Liver (tissue), 10 donors: ENCODE measurements at places on chromosomes 7 and 10. TPM values are rescaled to one million over a fixed set of nuclear protein-coding genes. Genes with fewer than 3 reads are reported as not detected.

GRCh38 chr10:114402871-114403540 is 1.3 kb downstream of the AFAP1L2 start:
- H3K4me1 ChIP-seq, result peaks cover 13% of the 10 kb centered on the region
- DNase-seq, result no peak
- no peaks in the 10 kb centered on the region for H3K36me3 ChIP-seq
- H3K27ac ChIP-seq, result no peak overlapping the region

DNA sequence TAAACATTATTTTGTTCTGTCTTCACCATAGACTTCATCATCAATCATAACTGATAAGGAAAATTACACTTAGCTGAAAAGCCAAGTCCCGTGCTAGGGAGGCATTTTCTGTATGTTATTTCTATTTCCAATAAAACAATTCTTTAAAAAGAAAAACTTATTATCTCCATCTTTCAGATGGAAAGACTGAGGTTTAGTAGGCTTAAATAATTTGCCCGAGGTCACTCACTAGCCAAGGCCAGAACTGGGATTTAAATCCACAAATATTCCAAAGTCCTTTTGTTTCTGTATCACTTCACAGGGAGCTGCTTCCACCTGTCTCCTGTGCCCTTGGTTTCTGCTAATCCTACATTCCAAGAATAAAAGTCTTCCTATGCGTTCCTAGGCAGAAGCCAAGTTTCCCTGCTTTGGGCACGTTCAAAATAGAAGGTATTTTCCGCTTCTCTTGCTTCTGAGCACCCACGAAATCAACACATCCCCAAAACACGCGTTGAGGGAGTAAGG is 732 bp downstream of the CPVL start:
- H3K27ac ChIP-seq, result no peak overlapping the region
- H3K36me3 ChIP-seq, result no peaks in the 10 kb centered on the region
- H3K27me3 ChIP-seq, result no peaks in the 10 kb centered on the region
- peaks cover 6% of the 10 kb centered on the region for H3K4me1 ChIP-seq
- no peak for DNase-seq

DNA sequence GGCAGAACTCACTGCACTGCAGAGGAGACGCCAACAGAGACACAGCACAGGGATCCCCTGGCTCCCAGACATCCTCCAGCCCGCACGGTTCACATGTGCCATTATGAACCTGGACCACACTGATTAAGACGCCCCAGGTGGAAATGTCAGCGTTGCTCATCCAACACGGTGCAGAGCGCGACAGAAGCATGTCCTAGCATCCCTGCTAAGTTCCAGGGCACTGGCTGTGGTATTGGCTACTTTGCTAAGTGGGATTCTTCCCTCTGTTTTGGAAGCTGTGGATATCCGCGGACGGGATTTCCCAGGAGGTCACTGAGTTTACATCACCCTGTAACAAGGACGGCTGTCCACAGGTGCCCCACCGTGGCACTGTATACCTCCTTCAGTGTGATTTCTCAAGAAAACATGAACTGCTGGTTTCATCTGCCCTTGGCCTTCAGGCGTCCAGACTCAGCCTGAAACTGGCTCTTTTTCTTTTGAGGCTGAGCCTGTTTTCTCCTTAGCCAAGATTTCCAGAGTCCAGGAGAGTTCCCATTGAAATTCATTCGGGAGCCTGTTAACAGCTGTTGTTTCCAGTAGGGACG is 324.0 kb downstream of the WDR37 start:
- no peaks in the 10 kb centered on the region for H3K36me3 ChIP-seq
- peaks cover 5% of the 10 kb centered on the region for H3K4me1 ChIP-seq
- no peak overlapping the region for H3K4me3 ChIP-seq
- peak; percentile 20 for DNase-seq
- H3K27ac ChIP-seq, result no peak overlapping the region

DNA sequence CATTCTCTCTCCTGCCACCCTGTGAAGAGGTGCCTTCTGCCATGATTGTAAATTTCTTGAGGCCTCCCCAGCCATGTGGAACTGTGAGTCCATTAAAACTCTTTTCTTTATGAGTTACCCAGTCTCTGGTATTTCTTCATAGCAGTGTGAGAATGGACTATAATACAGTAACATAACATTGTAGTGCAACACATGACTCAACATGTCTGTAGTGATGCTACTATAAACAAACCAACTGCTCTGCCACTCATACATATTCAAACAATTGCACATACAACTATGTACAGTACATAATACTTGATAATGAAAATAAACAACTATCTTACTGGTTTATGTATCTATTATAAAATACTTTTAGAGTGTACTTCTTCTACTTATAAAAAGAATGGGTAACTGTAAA is 7.1 kb downstream of the ATOH7 start:
- H3K4me3 ChIP-seq, result no peak overlapping the region
- H3K4me1 ChIP-seq, result no peaks in the 10 kb centered on the region
- DNase-seq, result no peak

DNA sequence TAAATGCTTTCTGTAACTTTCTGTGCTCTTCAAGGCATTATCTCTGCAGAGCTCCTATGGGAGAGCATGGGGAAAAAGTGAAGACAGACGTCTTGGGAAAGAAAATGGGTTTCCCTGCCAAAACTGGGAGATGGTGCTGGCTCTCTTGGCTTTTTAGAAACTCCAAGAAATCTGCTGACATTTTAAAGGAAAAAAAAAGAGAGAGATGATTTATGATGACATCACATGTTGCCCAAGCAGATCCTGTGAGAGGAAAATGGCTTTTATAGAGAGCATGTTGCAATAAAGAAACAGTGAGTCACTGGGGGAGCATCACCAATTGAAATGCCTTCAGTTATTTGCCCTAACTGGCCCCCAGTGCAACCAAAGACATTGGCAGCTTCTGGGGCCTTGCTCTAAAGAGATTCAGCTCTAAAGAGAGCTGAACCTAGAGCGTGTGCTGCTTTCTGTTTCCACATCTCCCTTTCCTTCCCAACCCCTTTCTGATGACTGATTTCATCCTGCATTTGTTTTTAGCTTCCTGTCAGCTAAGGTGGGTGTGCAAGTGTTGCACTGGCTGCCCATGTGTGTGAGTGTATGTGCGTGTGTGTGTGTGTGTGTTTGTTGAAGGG is 37.7 kb downstream of the LRMDA start:
- no peak for DNase-seq
- no peaks in the 10 kb centered on the region for H3K4me1 ChIP-seq
- no peak overlapping the region for H3K27ac ChIP-seq
- H3K27me3 ChIP-seq, result no peaks in the 10 kb centered on the region

GRCh38 chr7:31663072-31663471 is 23.9 kb upstream of the PPP1R17 start:
- no peaks in the 10 kb centered on the region for H3K36me3 ChIP-seq
- no peaks in the 10 kb centered on the region for H3K4me1 ChIP-seq
- H3K4me3 ChIP-seq, result no peak overlapping the region
- H3K27ac ChIP-seq, result no peak overlapping the region

The ZNF789 gene
- 7.4 TPM for total RNA-seq

The HABP2 gene
- total RNA-seq, result 247 TPM

- H3K4me3 ChIP-seq, result no peak overlapping the region
- no peaks in the 10 kb centered on the region for H3K27me3 ChIP-seq
- H3K27ac ChIP-seq, result no peak overlapping the region
- no peaks in the 10 kb centered on the region for H3K36me3 ChIP-seq
- no peak for DNase-seq
Observed at GRCh38 chr10:13184730-13185514, 23.6 kb downstream of the MCM10 start.

GRCh38 chr10:14751014-14751896 is 23.4 kb downstream of the FAM107B start:
- no peak for DNase-seq
- peaks cover 16% of the 10 kb centered on the region for H3K4me1 ChIP-seq
- H3K27ac ChIP-seq, result peak overlapping the region; percentile 34
- no peaks in the 10 kb centered on the region for H3K27me3 ChIP-seq
- no peaks in the 10 kb centered on the region for H3K36me3 ChIP-seq
- H3K4me3 ChIP-seq, result no peak overlapping the region

GRCh38 chr10:14648005-14648765 is 126.5 kb downstream of the FAM107B start:
- H3K36me3 ChIP-seq, result no peaks in the 10 kb centered on the region
- no peaks in the 10 kb centered on the region for H3K27me3 ChIP-seq
- H3K27ac ChIP-seq, result peak overlapping the region; percentile 65
- H3K4me3 ChIP-seq, result no peak overlapping the region
- no peak for DNase-seq

GRCh38 chr10:69576334-69577011 is 3.3 kb upstream of the NEUROG3 start:
- H3K27ac ChIP-seq, result no peak overlapping the region
- DNase-seq, result no peak
- no peaks in the 10 kb centered on the region for H3K4me1 ChIP-seq
- H3K27me3 ChIP-seq, result no peaks in the 10 kb centered on the region
- H3K4me3 ChIP-seq, result no peak overlapping the region
- H3K36me3 ChIP-seq, result no peaks in the 10 kb centered on the region

The LRRC17 gene
- total RNA-seq, result 1.6 TPM

- H3K27ac ChIP-seq, result no peak overlapping the region
- H3K27me3 ChIP-seq, result no peaks in the 10 kb centered on the region
- H3K36me3 ChIP-seq, result no peaks in the 10 kb centered on the region
- no peak overlapping the region for H3K4me3 ChIP-seq
- H3K4me1 ChIP-seq, result no peaks in the 10 kb centered on the region
Observed at GRCh38 chr10:88119160-88119559, 255.7 kb downstream of the PTEN start.

DNA sequence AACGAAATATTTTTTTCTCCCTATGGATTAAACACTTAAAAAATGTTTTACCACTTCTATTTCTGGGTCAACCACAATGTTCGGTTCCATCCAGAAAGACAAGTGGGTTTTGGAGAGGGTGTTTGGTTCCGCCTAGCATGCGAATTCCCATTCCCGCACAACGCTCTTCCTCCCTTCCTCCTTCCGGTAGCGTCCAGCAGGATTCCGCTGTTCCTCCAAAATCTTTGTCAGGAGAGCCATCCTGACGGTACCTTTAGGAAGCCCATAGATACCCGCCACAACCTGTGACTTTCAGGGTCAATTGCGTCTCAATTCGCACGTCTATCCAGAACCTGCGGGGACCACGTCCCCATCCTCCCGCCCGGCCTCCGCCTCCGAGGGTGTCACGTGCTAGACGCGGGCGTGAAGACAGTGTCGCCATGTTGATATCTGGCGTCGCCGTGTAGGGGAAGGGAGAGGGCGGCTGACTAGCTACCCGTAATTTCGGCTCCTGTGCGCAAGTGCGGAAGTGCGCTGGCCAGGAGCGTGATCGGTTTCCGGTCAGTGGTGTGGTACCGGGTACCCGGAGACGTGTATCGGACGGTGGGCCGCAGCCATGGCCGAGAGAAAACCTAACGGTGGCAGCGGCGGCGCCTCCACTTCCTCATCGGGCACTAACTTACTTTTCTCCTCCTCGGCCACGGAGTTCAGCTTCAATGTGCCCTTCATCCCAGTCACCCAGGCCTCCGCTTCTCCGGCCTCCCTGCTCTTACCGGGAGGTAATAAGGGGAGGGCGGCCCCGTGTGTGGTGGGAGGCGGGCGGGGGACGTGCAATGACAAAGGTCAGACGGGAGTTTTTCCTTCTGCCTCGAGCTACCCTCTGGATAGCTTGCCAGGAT is at the start of gene SEC23IP:
SEC23IP (plus strand) TSS at position 543 of the 878 bp plus-strand sequence; CDS start at position 596, 53 bp downstream.
- H3K4me3 ChIP-seq, result peak within 1 kb of the TSS; percentile 88
- peak; percentile 91 for DNase-seq
- H3K27ac ChIP-seq, result peak within 1 kb of the TSS; percentile 63
- H3K36me3 ChIP-seq, result no peaks in the 10 kb centered on the region

GRCh38 chr10:36221101-36221500 is 579.0 kb upstream of the FZD8 start:
- no peak overlapping the region for H3K4me3 ChIP-seq
- H3K4me1 ChIP-seq, result no peaks in the 10 kb centered on the region
- DNase-seq, result no peak
- no peak overlapping the region for H3K27ac ChIP-seq
- no peaks in the 10 kb centered on the region for H3K36me3 ChIP-seq
- no peaks in the 10 kb centered on the region for H3K27me3 ChIP-seq

The SLC16A9 gene
- total RNA-seq, result 0.59 TPM

- H3K36me3 ChIP-seq, result no peaks in the 10 kb centered on the region
- no peak overlapping the region for H3K4me3 ChIP-seq
- no peak for DNase-seq
- H3K4me1 ChIP-seq, result peaks cover 6% of the 10 kb centered on the region
Observed at GRCh38 chr10:123144697-123145541, 3.0 kb upstream of the HMX2 start.

DNA sequence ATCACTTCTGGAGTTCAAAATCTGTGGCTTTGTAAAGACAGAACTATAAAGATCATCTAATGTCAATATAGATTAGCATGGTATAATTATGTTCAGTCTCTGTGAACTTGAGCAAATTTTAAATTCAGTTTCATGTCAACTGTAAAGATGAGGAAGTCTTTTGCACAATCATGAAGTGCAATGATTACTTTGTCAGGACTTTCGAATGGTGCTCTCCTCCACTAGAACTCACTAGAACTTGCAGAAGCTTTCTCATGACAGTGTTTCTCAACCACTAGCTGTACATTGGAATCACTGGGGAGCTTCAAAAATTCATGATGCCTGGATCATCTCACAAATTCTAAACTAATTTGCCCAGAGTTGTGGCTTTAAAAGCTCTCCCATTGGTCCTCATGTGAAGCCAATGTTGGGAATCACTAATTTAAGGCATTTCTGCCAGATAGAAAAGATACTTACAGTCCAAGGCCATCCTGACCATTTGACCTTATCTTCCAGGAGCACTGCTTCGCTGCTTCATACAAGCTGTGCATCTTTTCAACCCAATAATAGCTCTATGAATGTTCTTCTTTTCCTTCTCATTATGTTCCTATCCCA is 12.9 kb downstream of the OR2AE1 start:
- no peak overlapping the region for H3K27ac ChIP-seq
- no peak for DNase-seq
- H3K4me1 ChIP-seq, result no peaks in the 10 kb centered on the region
- peaks cover 66% of the 10 kb centered on the region for H3K36me3 ChIP-seq

DNA sequence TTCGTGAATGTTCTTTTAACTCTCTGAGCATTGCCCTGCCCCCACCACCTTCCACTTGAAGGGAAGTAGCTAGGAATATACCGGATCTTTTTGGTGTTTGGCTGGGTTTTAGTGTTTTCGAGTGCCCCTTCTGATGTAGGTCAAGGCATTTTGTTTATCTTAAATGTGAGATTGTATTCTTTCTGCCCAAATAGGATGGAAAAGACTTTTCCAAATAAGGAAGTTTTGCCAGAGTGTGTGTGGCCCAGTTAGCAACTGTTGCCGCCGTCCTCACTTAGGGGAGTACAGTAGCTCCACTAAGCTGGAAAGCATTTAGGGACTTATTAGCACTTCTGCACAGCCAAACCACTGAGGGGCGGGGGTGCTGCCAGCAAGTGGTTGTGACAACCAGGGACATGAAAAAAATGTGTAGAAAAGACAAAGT is 29.8 kb upstream of the VCL start:
- no peaks in the 10 kb centered on the region for H3K27me3 ChIP-seq
- H3K4me1 ChIP-seq, result no peaks in the 10 kb centered on the region
- no peaks in the 10 kb centered on the region for H3K36me3 ChIP-seq
- no peak for DNase-seq
- H3K27ac ChIP-seq, result no peak overlapping the region

The AKR1E2 gene
- 4.7 TPM for total RNA-seq

- no peak for DNase-seq
- H3K4me1 ChIP-seq, result no peaks in the 10 kb centered on the region
- H3K27ac ChIP-seq, result no peak overlapping the region
Observed at GRCh38 chr10:14186245-14186644, 144.5 kb downstream of the FRMD4A start.
